NCI-H1694 (cell line): ENCODE measurements at places on chromosomes 1 and 21.

GRCh38 chr1:230163205-230163604 is 96.2 kb downstream of the GALNT2 start:
- DNase-seq, result no peak

DNA sequence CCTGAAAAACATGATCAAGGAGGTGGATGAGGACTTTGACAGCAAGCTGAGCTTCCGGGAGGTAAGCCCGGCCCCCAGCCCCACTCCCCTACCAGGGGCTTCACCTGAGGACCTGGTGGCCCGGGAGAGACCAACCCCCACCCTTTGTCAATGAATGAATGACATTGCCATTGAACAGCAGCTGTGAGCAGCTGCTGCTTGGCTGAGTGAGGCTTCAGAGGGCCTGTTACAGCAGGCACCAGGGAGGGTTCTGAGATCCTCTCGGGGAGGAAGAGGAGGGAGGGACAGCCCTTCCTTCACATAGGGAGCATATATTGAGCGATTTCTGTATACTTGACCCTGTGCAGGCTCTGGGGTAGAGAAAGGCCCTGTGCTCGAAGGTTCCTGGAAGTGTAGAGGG is 12.3 kb upstream of the CTRC start:
- no peak for DNase-seq

DNA sequence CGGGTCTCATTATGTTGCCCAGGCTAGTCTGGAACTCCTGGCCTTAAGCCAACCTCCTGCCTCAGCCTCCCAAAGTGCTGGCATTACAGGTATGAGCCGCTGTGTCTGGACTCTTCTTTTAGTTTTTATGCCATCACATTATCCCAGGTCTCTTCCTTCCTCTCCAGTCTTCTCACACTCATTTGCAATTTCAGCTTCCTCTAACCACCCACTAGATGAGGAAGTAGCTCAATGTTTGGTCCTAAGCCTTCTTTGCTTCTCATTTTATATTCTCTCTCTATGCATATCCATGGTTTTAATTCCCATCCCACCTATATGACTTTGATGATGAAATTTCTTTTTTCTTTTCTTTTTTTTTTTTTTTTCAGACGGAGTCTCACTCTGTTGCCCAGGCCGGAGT is 3.1 kb upstream of the ZBTB8A start:
- DNase-seq, result no peak

GRCh38 chr1:110094931-110095654 is 17.1 kb upstream of the UBL4B start:
- no peak for DNase-seq

DNA sequence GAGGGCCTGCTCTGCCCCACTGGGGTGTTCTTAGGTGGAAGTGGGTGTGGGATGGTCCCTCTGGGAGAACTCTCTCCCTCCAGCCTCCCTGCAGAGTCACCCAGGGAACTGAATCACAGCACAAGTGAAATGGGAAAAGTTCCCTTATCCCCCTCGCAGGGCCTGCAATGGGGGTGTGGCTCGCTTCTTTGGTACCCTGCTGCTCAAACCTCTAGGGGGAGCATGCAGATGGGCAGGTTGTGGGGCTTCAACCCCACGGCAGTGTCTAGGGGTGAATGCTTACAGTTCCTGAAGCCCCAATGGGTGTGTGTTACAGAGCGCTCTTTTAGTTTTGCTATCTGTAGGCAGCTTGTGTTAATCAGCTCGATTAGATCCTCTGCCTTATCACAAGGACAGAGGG is 59.0 kb upstream of the TINAGL1 start:
- no peak for DNase-seq

GRCh38 chr1:155037851-155038441 is 4.3 kb downstream of the DCST1 start:
- no peak for DNase-seq

GRCh38 chr1:27101054-27101491 is 53.9 kb downstream of the SLC9A1 start:
- no peak for DNase-seq

- no peak for DNase-seq
Measured at GRCh38 chr21:35217504-35218060, 168.5 kb upstream of the RUNX1 start.

DNA sequence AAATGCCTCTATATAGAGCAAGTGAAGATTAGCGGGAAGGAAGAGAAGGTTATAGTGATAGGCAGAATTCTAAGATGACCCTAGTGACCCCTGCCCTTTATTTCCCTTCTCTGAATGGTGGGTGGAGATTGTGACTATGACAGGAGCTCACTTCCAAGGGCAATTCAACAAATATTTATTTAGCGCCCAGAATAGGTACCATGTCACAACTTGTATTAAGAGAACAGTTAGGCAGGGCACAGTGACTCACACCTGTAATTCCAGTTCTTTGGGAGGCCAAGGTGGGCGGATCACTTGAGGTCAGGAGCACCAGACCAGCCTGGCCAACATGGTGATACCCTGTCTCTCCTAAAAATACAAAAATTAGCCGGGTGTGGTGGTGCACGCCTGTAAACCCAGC is 236.0 kb upstream of the POGK start:
- DNase-seq, result no peak

- no peak for DNase-seq
Measured at GRCh38 chr21:31282095-31282709, 61.9 kb downstream of the TIAM1 start.

DNA sequence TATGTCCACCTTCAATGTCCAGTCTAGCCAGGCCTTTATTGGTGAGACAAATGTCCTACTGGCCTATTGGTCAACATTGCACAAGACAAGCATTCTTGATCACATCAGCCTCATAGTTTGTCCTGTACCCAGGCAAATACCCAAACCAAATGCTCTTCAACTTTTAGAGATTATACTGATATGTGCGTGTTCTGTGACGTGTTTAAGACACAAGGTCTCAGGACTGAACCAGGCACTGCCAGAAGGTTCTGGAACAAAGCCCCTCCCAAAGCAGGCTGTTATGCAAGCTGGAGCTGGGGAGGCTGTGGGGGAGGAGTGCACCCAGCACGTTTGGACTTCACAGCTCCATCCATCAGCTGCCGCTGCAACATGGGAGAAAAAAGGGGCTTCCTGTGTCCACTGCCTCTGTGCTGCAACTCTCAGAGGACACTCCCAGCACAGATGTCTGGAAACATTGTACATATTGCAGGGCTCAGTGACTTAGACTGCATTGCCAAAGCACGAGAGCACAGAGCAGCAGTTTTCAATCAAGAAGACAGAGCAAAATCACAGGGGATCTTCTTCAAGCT is 45.9 kb downstream of the NID1 start:
- DNase-seq, result no peak
